ENCODE measurements at places on chromosomes 1 and 21.

DNA sequence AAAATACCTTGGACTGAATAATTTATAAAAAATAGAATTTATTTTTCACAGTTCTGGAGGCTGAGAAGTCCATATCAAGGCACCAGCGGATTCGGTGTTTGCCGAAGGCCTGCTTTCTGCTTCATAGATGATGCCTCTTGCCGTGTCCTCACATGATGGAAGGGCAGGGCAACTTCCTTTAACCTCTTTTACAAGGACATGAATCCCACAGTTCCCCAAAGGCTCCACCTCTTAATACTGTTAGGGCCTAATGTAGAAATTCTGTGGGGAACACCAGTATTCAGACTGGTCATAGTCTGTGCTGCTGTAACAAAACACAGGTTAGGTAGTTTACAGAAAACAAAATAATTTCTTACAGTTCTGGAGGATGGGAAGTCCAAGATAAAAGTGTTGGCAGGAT is 25.9 kb downstream of the DYRK1A start:
- no peak for DNase-seq

DNA sequence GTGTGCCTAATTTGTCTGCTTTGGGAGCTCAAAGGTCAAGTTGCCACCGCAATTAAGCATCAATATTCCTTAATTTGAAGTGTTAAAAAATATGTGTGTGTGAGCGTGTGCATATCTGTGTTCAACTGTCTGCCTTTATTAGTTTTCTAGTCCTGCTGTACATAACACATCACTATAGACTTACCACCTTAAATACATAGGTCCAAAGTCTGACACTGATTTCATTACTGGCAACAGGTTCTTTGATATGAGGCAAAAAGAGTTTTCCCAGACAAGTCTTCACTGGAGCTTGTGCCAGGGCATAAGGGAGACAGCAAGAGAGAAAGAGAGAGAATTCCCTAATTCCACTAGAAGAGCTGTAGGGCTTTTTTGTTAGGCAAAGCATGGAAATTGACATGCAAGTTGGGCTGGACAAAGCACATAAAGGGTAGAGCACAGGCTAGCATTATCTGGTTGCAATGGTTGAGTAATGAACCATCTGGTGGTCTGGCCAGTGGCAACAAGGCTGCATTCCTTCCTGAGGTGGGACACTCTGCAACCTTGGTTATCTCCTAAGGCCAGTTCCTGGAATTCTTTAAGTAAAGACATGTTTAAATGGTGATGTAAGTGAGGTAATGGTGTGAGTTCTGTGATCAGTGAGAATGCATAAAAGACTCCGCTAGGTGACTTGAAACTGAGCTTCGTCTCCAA is 457.2 kb upstream of the ADAMTS5 start:
- DNase-seq = no peak

- no peak for DNase-seq
These were observed 31.0 kb downstream of the NENF start for GRCh38 chr1:212463565-212464285.

DNA sequence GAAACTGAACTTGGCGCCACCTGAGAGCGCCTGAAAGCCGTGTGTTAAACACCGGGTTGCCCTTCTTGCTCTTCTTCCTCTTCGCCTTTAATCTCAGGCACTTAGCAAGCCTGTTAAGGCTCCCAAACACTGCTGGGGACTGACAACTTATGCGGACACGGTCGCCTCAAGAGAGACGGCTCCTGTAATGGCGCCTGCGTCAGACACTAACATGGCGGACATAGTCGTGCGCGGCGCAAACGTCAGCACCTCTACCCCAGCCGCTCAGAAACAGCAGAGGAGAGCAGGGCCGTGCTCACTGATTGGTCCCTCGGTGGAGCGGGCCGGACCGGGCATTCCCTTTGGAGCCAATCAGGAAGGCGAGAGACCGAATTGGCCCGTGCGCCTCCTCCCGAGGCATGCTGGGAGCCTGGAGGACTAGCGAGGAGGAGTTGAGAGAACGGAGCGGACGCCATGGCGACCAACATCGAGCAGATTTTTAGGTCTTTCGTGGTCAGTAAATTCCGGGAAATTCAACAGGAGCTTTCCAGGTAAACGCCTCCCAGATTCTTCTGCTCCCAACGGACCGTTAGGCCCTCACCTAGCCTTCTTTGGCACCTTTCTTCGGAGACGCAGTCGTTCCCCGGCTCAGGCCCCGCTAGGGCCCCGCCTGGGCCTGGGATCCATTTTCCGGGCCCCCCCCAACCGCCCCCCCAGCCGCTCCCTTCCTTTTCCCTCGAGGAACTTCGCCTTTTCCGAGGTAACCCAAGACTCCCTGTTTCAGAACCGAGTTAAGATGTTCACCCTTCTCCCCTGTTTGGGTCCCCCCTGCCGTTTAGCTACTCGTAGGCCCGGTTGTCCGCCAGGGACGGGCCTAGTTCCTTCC is at the start of gene SON:
TSS of gene SON (plus strand) at position 399 of the 865 bp plus-strand sequence. CDS start at position 454, 55 bp downstream.
- DNase-seq = peak; percentile 99

DNA sequence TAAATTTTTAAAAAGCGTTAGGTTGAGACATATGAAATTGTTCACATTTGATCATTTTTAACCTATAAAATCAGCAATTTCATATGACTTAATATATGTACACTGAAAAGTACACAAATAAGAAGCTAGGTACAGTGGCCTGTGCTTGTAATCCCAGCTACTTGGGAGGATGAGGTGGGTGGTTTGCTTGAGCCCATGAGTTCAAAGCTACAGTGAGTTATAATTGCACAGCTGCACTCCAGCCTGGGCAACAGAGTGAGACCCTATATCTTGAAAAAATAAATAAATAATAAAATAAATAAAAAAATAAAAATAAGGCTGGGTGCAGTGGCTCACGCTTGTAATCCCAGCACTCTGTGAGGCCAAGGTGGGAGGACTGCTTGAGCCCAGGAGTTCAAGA is 5.2 kb upstream of the EPB41 start:
- DNase-seq = no peak

DNA sequence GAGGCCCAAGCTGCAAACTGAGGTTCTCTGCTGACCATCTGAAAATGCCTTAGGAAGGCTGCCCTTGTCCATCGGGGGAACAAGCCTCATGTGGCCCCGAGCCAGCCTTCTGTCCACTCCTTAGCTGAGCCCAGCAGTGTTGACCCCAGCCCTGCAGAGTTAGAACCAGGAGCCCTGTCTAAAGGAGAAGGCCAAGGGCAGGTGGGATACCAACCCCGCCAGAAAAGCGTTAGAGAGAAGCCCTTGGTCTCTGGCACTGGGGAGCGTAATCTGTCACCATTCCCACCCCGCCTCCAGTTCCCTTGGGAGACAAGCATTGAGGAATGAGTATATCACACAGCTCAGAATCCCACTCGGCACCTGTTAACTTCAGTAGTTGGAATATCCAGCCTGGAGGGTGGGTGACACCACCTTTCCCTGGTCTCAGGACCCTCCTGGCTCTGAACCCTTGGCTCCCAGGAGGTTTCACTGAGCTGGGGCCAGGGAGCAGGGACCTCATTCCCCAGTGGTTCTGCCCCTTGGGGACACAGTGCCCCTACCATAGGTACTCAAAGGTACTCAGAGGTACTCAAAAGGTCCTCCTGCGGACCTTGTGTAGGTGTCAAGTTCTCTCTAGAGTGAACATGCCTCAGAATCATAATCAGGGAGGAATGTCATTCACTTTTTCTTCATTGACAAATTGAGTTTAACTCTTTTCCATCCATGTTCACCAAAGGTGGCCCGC is 16.4 kb downstream of the ETS2 start:
- DNase-seq = no peak

GRCh38 chr1:109105881-109106280 is 8.0 kb upstream of the ELAPOR1 start:
- DNase-seq = no peak

DNA sequence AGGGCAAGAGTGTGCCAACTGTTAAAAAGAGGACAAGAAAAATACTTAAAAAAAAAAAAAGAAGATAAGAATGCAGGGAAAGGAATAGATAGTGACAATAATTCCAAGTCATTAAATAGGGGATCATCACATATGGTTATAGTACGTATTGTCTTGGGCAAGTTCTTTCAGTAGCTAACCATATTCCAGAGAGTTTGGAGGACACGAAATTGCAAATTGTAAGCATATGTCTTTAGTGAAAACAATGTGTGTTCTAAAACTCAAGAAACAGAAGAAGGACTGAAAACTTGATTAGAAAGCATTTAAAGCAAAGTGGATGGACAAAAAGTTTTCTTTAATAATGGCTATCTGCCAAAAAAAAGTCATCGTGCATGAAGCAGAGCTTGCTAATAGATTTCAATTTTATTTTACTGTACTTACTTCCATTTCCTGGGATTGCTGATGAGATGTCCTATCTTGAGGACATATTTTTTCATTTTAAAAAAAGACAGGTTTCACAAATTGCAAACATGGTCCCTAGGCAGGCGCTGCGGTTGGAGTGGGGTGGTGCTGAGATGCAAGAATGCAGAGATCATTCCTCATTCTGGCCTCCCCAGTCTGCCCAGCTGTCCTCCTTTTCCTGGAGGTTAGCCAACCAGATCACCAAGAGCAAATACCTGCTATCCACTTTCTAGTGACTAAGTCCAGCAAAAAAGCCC is 11.9 kb downstream of the TSPAN2 start:
- DNase-seq = no peak

DNA sequence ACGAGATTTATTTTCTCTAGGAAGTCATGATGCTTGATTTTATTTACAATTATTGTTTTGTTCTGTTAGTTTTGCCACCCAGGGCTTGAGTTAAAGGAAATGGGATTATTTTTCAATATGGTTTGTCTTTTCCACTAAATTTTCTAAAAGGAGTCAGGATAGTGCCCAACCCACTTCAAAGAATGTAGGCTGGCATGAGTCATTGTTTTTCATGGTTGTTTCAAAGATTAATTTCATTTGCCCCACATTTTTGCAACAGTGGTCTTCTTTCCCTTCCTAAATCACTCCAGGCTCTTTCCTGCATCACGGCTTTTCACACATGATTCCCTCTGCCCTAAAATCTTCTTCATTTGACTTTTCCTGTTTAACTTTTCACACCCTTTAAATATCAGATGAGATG is 2.5 kb downstream of the SLAMF6 start:
- no peak for DNase-seq

DNA sequence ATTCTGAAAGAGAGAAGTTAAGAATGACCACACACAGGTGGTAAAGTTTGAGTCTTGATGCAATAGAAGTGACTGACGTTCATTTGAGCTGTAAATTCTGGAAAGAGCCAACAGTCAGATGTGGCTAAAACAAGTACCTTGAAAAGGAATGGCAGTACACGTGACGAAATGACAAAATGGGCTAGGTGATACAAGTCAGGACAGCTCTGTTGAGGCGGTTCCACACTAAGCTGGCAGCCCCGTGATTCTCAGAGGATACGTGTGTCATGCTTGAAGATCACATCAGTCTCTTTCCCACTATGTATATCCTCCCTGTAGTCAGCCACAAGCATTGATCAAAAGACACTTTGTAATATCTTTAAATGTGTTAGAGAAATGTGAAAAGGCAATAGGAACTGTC is 881.3 kb upstream of the ADGRL2 start:
- DNase-seq = no peak
